ENCODE measurements at places on chromosomes 4 and X.

GRCh38 chrX:2501559-2502102 lies 855 bp upstream of the DHRSX start:
- no peak for DNase-seq

GRCh38 chr4:4758681-4759080 lies 100.8 kb upstream of the MSX1 start:
- DNase-seq, result no peak

- DNase-seq, result no peak
Measured at GRCh38 chr4:39729557-39729956, 31.6 kb downstream of the UBE2K start.

GRCh38 chr4:44801384-44801783 lies 75.0 kb upstream of the GNPDA2 start:
- DNase-seq, result no peak

DNA sequence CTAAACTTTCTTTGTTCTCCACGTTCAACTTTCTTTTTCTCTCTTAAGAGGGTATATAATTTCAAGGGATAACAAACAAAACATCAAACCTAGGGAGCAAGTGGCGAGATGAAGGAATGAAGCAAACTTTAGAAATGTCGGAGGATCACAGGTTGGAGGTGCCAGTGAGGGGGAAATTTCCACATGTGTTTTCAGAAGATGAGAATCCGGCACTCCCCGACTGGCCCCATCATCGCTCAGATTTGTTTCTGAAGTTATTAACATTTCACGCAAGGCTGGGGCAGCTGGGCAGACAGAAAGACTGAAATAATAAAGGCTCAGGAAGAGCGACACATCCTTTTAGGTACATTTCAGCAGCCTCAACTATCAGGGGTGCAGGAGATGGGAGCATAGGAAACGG lies 134.9 kb downstream of the SMIM20 start:
- no peak for DNase-seq

- no peak for DNase-seq
Measured at GRCh38 chr4:125013891-125014290, 300.9 kb upstream of the FAT4 start.

DNA sequence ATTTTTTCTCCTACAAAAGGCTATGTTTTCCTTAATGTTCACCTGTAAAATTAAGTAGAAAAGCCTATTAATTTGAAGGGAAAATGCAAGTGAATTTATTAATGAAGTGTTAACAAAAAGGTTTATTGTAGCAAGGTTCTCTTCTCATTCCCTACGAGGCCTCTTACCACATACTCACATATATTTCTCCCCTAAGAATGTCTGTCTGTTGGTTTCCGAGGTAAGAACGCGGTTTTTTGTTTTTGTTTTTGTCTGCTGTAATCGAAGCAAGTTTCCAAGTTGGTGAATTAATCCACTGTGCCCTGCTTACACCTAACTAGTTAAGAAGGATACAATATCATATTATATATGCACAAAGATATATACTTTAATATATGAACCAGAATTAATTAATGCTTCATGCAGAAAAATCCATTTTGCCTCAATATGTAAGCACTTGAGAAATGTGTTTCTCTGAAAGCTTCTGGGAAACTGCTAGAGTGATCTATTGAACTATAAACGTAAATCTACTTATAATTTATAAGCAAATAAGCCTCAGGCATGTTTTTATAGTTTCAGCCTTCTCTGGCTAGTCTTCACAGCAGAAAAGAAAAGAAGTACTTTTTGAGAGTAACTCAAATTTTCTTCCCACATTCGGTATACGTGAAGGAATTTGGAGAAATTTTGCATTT lies 120.8 kb downstream of the EGF start:
- no peak for DNase-seq

GRCh38 chrX:12137951-12138360 lies 317 bp upstream of the FRMPD4 start:
- no peak for DNase-seq

- no peak for DNase-seq
Measured at GRCh38 chr4:6566391-6567190, 8.4 kb upstream of the MAN2B2 start.
